Vagina (tissue), 2 donors: ENCODE measurements at places on chromosomes 4 and X. TPM values are rescaled to one million over a fixed set of nuclear protein-coding genes. Genes with fewer than 3 reads are reported as not detected.

RBM10 gene
- 32.4 TPM for total RNA-seq

MAGEA1 gene
- not detected for total RNA-seq

NOCT gene
- total RNA-seq, result 4.2 TPM

PPEF2 gene
- total RNA-seq, result not detected

GABRB1 gene
- not detected for total RNA-seq

DNA sequence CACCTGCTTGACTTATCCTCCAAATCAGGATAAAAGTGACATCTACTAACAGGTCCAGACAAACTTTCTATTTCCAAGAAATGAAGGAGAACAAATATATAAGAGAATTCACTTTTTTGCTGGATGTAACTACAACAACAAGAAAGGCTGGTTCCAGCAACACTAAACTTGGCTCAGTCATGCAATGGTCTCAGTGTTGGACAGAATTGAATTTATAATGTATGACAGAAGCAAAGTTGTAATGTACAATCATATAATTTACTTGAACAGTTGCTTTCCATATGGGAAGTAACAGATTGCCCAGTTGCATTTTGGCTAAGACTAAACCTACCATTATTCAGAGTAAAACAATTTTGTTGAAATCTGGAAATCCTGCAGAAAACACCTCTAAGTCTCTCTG lies 183.3 kb upstream of the INTU start:
- no peak for DNase-seq

GRCh38 chrX:64975491-64975890 lies 759 bp downstream of the ZC4H2 start:
- DNase-seq, result no peak

GRCh38 chr4:154960476-154960875 lies 179.4 kb downstream of the RBM46 start:
- no peak for DNase-seq

DNA sequence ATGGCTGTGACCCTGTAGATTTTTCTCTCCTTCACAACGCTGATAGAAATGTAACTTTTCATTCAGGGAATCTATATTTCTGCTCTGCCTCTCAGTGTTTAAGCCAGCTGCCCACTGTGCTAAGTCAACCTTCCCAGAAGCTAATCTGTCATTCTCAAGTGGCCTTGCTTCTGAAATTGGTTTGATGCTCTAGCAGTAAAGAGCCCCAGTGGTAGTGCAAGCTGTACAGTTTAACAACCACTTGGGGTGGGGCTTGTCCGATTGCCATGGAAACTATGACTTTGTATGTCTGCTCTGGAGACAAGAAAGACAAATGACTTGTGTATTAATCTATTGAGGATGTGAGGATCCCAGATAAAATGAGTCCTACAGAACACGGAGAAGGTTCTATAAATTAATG lies 620.9 kb upstream of the GALNT7 start:
- DNase-seq, result no peak

DNA sequence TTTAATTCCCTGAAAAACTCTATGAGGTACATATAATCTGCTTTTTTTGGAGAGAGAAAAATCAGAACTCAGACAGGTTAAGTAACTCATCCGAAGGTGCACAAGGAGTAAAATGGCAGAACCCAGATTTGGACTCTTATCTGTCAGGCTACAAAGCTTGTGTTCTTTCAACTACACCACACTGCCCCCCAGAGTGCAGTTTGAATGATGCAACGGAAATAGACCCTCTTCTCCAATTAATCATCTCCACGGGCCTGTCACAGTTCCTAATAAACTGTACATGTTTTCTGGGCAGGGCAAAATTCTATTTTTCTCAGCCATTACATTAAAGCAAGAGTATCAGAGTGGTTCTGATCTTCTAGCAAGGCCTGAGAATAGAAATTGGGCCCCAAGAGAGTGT lies 35.3 kb upstream of the DCX start:
- DNase-seq, result no peak
